Spinal cord (tissue), 10 donors: ENCODE measurements at places on chromosomes 3 and 15. TPM values are rescaled to one million over a fixed set of nuclear protein-coding genes. Genes with fewer than 3 reads are reported as not detected.

GRCh38 chr15:36884936-36885635 lies 215.3 kb downstream of the MEIS2 start:
- no peak for DNase-seq

DNA sequence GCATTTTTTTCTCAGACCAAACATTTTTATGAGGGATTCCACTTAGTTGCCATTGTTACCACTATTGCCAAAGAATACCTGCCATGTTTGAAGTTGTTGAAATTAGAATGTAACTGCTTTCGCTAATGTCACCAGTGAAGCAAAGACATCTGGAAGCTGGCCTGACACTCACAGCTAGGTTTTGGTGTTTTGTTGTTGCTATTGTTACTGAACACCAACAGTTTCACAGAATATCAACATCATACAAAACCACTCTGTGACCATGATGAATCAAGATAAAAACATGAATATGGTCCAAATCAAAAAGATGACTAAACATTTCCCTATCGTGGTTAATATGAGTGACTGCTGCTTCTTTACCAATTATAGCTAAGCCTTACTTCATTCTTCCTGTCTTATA lies 6.9 kb upstream of the CFAP20DC start:
- DNase-seq, result no peak

GRCh38 chr15:69573815-69574475 lies 121.3 kb downstream of the RPLP1 start:
- no peak for DNase-seq

The ADIPOQ gene
- not detected for total RNA-seq
